ENCODE measurements at places on chromosomes 11 and 22.

DNA sequence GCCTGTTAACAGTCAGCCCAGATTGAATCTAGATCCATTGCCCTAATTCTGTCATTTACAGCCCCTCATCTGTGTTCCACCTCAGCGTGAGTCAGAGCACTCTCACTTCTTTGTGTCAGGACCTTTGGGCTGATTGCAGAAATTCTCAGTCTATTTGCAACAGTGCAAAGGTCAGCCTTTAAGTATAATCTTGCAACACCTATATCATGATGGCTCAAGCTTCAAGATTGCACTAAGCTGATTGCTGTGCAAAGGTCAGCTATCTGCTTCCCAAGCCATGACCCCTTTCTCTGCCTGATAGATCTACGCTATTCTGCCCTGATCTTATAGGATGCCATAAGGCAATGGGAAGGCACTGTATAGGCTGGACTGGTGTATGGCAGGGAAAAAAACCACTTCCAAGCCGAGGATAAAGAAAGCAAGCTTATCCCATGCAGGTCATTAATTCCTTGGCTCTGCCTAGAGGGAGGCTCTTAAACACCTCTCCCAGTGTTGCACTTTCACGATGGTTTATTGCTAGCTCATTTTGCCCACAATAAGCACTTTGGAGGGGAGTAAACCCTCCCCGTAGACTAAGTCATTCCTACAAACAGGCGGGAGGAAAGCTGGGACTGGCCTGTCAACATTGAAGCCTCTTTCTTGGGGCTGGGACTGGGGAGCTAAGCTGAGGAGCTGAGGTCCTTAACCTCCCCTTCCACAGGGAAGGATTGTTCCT, 100.6 kb downstream of the RRAS2 start:
- no peak for DNase-seq

DNA sequence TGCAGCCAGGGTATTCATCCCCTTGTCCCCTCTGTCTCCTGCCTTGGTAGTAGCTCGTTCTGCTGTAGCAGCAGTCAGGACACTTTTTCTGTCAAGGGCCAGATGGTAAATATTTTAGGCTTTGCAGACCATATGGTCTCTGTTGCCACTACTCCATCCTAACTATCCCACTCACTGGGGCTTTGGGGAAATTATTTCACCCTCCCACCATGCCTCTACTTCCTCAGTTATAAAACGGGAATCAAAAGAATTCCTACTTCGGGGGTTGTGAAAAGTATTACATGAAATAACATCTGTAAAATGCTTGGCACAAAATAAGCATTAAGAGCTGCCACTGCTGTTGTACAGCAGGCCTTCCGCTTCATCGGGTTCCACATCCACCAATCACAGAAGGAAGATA, 89.9 kb upstream of the LDLRAD3 start:
- no peak for DNase-seq

DNA sequence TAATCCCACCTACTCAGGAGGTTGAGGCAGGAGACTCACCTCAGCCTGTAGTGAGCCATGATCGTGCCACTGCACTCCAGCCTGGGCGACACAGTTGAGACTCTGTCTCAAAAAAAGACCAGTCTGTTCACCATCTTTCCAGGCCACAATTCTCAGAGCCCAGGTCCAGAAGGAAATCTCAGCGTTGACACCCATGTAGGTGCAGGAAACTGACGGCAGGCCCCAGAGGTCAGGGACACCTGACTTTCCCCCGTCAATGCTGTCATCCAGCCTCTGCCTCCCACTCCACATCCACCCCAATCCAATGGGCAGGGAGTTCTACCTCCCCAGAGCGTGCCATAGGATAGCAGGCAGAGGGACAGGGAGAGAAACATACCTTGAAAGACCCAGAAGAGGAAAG, 5.9 kb upstream of the GRK2 start:
- DNase-seq, result no peak

- DNase-seq, result no peak
Observed at GRCh38 chr22:42664976-42665831, 16.0 kb upstream of the CYB5R3 start.

DNA sequence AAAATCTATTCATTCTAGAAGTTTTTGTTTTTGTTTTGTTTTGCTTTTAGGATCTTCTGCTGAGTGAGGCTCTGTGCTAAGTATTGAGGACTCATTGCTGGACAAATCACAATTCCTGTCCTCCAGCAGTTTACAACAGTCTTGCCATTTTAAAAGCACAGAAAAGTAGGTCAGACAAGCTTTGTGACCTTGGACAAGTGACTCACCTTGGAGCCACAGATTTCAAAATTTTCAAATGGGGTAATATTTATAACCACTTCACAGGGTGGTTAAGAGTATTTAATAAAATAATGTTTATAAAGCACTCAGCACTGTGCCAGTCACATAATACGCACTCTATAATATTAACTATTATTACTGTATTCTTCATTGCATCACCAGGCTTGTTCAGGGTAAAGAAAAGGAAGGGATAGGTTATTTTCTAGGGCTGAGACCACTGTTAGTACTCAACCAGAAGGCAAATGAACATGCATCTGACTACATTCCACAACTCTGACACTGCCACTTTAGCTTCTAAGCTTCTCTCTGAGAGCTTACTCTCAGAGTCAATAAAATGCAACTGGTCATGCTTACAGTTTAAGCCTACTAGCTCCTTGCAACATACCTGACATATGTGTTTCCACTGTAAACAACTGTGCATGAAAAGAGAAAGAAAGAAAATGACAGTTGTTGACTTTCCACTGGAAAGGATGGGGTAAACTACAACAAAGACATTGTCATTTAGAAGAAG, 63.2 kb upstream of the FIBIN start:
- no peak for DNase-seq

- DNase-seq, result no peak
Observed at GRCh38 chr11:95703049-95703448, 86.5 kb downstream of the FAM76B start.

- no peak for DNase-seq
Observed at GRCh38 chr11:108654994-108655631, 9.8 kb upstream of the DDX10 start.

Measured in tibial nerve (tissue), 4 donors.